ENCODE measurements at places on chromosomes 13 and 19.

- DNase-seq = no peak
Observed at GRCh38 chr19:32868206-32868950, 1.2 kb downstream of the SLC7A9 start.

DNA sequence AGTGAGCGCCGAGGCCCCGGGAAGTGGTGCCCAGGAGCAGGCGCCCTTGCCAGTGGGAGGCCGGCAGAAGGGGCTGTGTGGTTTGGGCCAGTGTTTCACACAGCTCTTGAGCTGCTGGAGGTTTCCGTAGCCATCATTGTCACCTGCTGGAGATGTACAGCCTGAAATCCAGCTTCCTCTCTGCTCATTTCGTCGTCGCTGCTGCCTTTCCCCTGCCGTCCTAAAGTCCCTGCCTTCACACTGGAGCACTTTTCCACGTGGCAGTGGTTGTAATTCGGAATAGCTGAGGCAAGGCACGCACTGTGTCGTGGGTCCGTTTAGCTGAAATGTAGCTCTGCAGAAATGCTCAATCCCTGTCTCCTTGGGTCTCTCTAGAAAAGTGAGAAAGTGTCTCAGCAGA lies 13.2 kb downstream of the DAZAP1 start:
- no peak for DNase-seq

- peak; percentile 86 for DNase-seq
Observed at GRCh38 chr13:39148513-39148961, 110.3 kb downstream of the NHLRC3 start.

DNA sequence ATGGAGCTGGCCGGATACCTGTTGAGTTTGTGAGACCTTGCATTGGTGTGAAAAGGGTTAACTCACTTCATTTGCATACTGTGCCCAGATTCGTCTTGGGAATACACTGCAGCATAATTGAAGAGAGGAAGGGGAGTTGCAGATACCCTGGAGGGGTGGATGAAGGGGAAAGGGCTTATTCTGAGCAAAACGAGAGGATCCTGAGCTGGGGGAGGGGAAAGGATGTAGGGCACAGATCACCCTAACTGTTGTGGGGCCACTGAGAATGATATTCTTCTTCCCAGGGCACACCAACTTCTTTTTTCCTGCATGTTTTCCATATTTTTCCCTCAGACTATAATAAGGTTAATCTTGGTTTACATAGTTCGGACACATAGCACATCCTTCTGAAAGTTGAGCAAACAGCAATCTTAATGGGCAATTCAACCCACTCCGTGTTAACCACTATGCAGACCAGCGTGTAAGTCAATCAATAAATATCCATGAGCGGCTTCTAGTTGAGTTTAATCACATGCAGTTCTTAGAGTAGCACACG lies 11.7 kb upstream of the PTPRS start:
- DNase-seq = no peak

DNA sequence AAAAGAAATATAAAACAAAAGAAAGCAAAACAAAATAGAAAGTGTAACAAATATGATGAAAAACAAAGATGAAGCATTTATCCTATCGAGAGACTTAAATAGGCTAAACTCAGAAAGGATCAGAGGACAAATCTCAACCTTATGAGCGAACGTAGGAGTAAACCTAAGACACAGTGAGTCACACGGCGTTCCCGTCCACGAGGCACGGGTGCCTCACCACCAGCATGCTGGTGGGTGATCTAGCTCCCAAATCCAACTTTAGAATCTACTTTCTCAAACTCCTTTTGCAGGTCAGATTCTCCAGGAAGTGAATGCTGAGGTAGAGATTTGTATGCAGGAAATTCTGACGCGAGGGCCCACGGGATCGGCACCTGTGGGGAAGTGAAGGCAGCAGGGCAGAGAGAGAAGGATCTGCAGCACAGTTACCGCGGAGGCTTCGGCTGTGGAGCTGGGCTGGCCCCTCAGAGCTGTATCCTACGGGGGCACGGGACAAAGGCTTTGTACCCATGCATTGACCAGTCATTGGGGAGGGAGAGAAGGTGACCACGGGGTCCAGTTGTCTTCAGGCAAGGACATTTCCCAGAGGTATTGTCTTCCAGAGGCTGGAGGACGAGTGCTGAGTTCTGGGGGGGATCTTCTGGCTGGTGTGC lies 7.5 kb upstream of the MIER2 start:
- no peak for DNase-seq

- no peak for DNase-seq
Observed at GRCh38 chr19:23241419-23241818, 8.8 kb downstream of the ZNF724 start.

- DNase-seq = no peak
Observed at GRCh38 chr13:93561576-93562225, 335.1 kb downstream of the GPC6 start.

DNA sequence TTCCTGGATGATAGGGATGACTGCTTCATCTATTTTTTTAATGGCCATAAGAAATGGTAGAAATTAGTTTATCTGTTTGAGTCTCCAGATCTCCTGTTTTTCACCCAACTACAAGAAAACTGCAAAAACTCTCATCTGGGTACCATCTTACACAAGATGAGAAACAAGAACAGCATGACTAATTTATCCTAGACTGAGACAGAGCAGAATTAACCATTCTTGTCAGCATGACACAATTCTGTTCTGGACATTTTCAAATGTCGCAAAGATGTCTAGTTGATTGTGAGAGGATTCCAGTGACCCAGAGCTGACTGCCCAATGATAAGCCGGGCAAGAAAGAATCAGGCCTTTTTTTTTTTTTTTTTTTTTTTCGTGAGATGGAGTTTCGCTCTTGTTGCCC lies 12.8 kb downstream of the ZNF43 start:
- no peak for DNase-seq

- no peak for DNase-seq
Observed at GRCh38 chr13:78398743-78399410, 204.5 kb downstream of the POU4F1 start.

GRCh38 chr13:50357586-50358118 lies 342.4 kb downstream of the KCNRG start:
- DNase-seq = no peak

- no peak for DNase-seq
Observed at GRCh38 chr13:28181413-28181812, 43.1 kb downstream of the PAN3 start.

DNA sequence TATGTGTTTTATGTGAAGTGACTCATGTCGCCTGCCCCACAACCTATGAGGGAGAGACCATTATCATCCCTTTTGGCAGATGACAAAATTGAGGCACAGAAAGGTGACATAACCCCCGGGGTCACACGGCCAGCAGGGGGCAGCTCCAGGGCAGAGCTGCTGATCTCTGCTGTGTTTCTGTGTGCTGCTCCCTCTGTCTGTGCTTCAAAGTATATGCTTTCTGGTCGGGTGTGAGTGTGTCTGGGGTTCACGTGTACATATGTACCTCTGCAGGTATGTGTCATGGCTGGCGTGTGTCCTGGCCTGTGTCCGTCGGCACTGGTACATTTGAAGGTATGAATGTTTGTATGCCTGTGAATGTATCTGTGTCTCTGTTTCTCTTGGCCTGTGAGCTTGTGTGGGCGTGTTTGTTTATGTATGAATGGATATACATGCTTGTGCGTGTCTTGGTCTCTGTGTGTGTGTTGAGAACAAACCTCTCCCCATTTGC lies 7.1 kb downstream of the LIPE start:
- no peak for DNase-seq

DNA sequence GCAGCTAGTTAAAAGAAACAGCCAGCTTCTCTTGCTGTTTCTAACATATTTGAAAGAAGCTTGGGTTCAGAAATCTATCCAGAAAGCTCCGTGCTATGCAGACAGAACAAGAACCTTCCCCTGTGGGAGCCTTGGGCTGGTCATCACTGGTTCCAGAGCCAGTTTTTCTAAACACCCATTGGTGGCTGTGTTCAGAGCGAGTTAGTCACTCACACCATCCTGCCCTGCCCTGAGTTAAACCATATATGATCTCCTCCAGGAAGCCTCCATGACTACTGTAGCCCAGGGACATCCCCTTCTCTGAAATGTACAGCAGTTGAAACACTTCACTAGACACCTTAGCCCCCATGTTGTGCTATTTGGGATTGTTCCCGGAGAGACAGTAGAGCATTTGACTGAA lies 200.8 kb upstream of the SGCG start:
- DNase-seq = no peak

DNA sequence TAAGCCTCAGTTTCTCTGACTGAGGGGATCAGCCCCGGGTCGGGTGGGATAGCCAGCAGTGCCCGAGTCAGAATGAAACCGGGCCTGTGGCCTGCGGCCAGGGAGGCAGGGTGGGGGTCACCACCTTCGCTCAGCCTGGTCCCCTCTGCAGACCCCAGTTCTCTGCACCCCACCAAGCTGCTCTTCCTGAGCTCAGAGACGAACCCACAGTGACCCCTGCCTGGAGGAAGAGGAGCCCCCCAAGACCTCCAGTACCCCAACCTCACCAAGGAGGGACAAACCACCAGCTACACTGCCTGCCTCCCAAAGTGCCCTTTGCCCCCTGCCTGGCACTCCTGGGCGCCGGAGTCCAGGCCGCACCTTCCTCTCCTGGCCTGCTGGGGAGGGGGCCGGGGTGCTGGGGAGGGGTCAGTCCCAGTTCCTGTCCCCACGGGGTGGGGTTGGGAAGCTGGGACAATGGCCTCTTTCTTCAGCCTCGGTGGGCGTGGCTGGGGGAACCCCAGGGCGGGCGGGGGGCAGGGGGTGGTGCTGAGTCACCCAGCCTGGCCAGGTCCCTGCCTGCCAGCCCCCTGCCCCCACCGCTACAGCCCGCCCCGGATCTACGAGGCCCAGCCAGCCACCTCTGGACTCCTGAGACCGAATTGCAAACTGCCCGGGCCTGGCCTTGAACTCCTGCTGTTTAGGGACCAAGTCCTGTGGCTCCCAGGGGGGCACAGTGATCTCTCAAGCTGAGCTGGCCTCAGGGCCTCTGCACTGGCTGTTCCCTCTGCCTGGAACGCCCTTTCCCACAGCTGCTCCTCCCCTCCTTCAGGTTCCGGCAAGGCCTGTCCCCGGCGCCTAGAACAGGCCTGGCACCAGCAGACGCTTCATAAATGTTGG lies 14.3 kb downstream of the ZBTB7A start:
- no peak for DNase-seq
